NCI-H2081 treated with DMSO at 0.1 percent for 48 hours (cell line): ENCODE measurements at places on chromosomes 4 and X.

GRCh38 chr4:96016634-96017299 is 176.9 kb downstream of the PDHA2 start:
- no peak for DNase-seq

DNA sequence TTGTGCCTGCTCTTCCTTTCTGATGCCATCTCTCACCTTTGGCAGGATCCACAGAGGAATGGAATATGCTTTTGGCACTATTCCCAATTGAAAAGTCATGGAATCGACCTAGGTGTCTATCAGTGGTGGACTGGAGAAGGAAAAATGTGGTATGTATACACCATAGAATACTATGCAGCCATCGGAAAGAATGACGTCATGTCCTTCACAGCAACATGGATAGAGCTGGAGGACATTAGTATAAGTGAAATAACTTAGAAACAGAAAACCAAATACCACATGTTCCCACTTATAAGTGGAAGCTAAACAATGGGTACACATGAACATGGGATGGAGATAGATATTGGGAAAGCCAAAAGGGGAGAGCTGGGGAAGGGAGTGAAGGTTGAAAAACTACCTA is 58.3 kb upstream of the SMIM31 start:
- no peak for DNase-seq

DNA sequence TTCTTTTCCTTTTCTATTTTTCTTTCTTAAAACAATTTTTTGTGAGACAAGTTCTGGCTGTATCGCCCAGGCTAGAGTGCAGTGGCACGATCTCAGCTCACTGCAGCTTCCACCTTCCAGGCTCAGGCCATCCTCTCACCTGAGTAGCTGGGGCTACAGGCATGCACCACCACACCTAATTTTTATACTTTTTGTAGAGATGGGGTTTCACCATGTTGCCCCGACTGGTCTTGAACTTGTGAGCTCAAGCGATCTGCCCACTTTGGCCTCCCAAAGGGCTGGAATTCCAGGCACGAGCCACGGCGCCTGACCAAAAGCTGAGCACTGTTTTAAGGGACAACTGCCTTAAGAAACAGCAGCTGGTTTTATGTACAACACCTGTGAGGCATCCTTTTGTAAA is 9.3 kb upstream of the NAT8L start:
- DNase-seq: no peak

- no peak for DNase-seq
Observed at GRCh38 chr4:39687014-39687413, 10.9 kb upstream of the UBE2K start.

DNA sequence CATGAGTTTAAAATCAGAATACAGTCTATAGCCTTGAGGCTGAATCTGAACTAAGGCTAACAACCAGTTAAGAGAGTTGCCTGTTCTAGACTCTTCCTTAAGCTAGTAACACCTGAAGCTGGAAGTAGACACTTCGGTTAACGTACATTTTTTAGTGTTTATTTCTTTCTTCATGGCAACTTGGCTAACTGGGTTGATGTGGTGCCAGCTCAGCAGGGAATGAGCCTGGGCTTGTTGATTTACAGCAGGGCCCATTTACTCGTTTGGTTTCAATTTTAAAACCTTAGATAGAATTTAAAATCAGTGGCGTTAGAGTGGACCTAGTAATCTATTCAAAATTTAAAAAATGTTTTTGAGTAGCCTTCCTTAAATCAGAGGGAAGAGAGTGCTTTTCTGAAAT is 137.6 kb upstream of the ESX1 start:
- DNase-seq: no peak

- no peak for DNase-seq
Observed at GRCh38 chr4:10582951-10583350, 101.6 kb downstream of the CLNK start.

- no peak for DNase-seq
Observed at GRCh38 chr4:160872491-160872890, 1291.3 kb downstream of the FSTL5 start.

- DNase-seq: no peak
Observed at GRCh38 chr4:146182443-146182842, 6.9 kb downstream of the LSM6 start.

DNA sequence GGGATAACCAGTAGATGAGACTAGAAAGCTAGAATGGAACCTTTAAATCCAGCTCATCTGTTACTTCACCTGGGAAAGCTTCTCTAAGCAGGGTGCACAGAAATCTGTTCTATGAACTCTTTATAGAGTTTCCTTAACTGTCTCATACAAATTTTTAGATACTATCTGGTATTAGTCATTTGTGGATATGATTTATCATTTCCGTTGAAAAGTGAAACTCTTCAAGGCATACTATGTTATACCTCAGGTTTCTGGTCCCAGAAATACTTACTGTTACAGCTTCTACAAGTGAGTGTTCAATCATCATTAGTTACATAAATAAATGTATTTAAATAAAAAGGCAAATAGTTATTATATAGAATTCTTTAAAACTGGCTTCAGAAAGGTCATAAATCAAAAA is 298.3 kb upstream of the AGA start:
- no peak for DNase-seq

- DNase-seq: no peak
Observed at GRCh38 chrX:44253575-44253942, 89.9 kb downstream of the EFHC2 start.

- no peak for DNase-seq
Observed at GRCh38 chr4:42789041-42789567, 103.4 kb upstream of the GRXCR1 start.

- DNase-seq: no peak
Observed at GRCh38 chrX:133590703-133591505, 175.6 kb upstream of the GPC4 start.

DNA sequence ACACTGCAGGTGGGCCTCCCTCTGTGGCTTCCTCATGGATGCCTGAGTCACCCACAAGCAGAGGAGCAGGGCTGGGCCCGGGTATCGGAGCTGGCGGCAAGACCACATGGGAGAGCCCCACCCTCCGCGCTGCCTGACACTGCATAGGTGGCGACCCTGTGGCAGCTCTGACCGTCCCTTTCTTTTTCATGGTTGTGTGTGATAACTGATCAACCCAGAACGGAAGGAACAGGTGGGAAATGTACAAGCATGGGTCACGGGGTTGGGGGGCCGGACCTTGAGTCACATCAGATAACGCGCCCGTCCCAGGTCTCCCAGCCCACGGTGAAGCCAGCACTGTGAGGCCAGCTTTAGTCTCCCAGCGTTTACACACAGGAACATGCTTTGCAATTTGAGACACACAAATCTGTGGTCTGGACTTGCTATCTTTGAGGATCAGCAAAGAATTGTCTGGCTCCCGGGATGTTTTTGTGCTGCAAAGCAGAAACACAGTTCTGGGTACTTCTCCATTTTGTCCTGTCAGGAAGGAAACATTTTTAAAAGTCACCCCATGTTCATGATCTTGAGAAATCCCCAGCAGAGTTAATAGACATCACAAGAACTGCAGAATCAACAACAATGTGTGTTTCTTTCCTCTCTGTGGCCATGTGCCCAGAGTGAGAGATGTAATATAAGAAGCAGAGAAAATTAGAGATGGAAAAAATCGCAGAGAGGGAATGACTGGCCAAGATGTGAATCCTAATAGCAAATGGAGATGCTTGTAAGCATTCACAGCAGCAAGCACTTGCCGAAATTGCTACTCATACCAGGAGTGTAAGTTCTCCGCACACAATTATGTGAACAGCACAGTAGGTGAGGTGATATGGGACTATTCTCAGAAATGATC is 70.1 kb upstream of the CBR4 start:
- DNase-seq: no peak

- DNase-seq: no peak
Observed at GRCh38 chrX:18582910-18583493, 88.9 kb downstream of the RS1 start.

- no peak for DNase-seq
Observed at GRCh38 chr4:145567516-145567915, 51.7 kb upstream of the MMAA start.

- no peak for DNase-seq
Observed at GRCh38 chr4:188016754-188017153, 21.2 kb downstream of the ZFP42 start.

- DNase-seq: no peak
Observed at GRCh38 chr4:47075919-47076318, 44.6 kb downstream of the GABRB1 start.

DNA sequence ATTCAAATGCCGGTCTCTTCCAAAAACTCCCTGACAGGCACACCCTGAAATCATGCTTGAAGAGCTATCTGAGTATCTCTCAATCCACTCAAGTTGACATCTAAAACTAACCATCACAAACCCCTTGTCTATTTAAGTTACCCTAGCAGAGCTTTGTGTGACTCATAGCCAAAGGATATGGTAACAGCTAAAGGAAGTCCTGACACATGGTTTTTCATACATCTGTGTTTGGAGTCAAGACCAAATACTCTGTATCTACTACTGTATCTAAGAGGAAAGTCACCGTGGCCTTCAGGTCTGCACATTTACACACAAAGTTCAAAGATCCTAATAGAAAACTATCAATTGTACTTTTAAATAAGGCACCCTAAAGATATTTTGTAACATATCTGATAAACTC is 239.6 kb upstream of the VCX start:
- no peak for DNase-seq

DNA sequence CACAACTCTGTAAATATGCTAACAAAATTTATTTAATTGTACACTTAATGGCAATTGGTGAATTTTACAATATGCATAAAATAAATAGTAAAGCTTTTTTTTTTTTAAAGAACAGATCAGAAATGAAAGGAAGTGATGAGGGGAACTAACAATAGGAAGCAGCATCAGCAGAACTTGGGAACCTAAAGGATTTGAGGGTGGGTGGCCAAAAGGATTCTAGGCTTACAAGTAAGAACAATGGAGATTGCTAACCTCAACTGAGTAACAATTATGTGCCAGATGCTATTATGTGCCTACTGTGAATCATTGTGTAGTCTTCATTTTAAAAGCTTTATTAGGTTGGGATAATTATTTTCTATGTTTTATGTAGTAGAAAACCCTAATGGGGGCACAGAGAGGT is 185.2 kb downstream of the LDB2 start:
- DNase-seq: no peak
